Stimulated activated CD8-positive, alpha-beta memory T cell treated with anti-CD3 and anti-CD28 coated beads, Interleukin-12 subunit alpha, Interleukin-12 subunit beta, amount 100 ng/mL, for 1 hour (primary cell): ENCODE measurements at places on chromosomes 2 and 18.

DNA sequence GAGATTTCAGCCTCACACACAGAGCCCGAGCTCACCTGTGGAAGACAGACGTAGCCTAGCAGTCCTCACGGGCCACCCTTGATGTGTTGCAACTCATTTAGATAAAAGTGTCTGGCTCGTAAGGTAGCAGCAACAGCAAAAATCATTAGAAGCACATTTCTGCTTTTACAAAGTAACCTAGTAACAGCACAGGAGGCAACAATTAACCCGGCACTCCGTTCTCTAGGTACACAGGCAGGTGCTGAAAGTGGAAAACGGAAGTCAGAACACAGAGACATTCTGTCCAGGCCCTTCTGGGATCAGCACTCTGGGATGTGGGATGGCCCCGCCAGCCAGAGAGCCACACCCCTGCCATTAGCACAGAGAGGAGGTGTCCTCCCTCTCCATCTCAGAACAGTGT lies 99.3 kb downstream of the KLHL29 start:
- no peak for DNase-seq

DNA sequence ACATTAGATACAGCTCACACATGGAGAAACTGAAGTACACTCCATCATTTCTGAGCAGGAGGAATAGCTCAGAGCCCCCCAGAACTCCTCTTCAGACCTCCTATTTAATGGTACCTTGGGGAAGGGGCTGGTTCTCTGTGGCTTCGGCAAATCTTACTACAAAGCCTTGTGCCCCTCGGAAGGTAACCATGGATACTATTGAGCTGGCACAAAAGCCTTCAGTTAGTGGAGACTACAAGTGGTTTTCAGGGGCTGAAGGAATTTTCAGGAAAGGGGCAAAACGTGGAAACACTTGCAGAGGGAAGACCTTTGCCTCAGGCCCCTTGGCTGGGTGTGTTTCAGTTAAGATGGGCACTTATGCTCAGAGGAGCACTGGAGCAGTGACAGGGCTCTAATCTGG lies 1.1 kb upstream of the FAM237A start:
- no peak for DNase-seq

GRCh38 chr2:144354953-144355352 lies 165.0 kb downstream of the ZEB2 start:
- no peak for DNase-seq

- DNase-seq = peak; percentile 20
These were observed 66.7 kb downstream of the PTPN4 start for GRCh38 chr2:119826370-119826961.

GRCh38 chr18:46243095-46243494 lies 138.9 kb downstream of the HAUS1 start:
- no peak for DNase-seq

DNA sequence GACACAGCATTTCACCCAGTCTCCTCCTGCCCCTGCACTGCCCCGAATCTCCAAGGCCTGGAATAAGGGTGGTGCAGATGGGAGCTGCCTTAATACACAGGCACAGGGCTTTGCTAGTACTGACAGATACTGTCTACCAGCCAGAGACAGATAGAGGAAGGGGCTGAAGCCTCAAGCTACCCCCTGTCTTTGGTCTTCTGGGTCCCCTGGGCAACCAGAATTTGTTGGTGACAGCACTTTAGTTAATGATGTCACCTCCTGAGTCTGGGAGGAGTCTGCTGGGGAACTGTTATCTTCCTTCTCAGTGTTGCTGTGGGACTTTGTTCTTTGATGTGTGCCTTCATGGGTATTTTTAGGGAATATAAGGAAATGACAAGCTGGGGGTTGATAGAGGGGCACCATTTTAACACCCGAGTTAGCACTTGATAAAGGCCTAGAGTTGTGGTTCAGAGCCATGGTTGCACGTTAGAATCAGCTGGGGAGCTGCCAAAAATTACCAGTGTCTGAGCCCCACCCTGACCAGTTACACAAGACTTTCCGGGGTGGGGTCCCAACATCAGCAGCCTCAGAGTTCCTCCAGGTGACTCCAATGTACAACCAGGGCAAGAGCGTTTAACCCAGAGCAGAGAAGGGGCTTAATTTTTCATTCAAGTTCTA lies 136.8 kb downstream of the SMAD7 start:
- DNase-seq = no peak

- DNase-seq = no peak
These were observed 80.2 kb upstream of the PHLPP1 start for GRCh38 chr18:62634979-62635630.

GRCh38 chr2:105609746-105610402 lies 134.8 kb upstream of the NCK2 start:
- no peak for DNase-seq

- no peak for DNase-seq
These were observed 110.9 kb downstream of the LYPD6 start for GRCh38 chr2:149441255-149441654.

GRCh38 chr2:238667008-238667407 lies 180.9 kb upstream of the TWIST2 start:
- no peak for DNase-seq

GRCh38 chr2:119013671-119014070 lies 71.7 kb downstream of the MARCO start:
- DNase-seq = no peak

DNA sequence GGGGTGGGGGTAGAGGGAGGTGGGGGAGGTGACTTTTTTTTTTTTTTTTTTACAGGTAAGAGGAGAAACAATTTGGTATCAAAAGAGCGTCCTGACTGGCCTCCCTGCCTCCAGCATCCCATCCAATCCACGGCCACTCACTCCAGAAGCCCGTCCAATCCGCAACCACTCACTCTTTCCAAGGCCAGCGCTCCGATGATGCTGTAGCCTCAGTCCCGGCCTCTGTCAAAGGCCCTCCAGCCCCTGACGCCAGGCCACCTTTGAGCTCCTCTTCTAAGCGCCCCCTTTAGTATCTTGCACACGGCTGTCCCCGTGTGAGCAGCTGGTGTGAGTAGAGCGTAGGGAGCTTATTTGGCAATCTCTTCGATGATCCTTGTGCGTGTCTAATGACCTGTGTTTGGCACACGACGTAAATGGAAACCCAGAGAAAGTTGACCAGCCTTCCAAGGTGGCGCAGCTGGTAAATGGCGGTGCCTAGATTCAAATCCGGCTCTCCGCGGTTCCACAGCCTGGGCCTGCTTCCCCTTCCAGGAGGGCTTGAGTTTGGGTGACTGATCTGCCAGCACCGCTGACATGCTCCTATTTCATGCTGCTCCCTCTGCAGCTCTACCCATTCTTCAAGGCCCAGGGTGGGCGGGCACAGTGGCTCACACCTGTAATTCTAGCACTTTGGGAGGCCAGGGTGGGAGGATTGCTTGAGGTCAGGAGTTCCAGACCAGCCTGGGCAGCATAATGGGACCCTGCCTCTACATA lies 23.8 kb upstream of the PXDN start:
- DNase-seq = no peak

DNA sequence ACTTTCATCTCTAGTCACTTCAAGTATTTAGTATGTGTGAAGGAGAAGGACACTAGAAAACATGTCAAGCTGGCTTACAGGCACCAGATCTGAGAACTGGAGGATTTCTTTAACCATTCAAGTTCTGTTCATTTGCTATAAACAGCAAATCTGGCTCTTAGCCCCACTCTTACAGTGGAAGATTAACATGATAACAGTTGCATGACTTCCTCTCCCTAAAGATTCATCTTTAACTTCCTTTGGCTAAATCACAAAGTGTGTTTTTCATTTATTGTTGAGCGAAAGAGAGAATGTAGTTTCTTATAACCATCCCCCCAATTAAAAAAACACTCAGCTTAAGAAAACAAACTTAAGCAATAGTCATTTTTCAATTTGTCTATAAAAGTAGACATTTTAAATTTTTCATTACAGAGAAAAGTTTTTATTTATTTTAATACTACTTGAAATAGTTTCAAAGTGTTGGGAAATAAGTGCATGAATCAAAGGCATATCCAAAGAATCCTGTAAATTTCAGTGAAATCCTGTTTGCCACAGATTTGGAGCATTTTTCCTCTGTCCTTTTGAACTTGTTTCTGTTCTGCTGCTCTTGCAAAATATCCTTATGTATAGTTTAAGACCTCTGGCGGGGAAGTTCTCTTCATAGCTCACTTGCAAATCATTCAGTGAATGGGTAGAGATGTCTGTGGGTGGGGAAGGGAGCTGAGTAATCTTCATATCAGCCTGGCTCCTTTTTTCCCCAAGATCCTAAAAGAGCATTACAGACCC lies 241.0 kb upstream of the RBBP8 start:
- DNase-seq = no peak

- no peak for DNase-seq
These were observed 209.6 kb upstream of the SLC39A10 start for GRCh38 chr2:195447323-195447975.

GRCh38 chr18:36095936-36096519 lies 28.7 kb upstream of the RPRD1A start:
- no peak for DNase-seq

DNA sequence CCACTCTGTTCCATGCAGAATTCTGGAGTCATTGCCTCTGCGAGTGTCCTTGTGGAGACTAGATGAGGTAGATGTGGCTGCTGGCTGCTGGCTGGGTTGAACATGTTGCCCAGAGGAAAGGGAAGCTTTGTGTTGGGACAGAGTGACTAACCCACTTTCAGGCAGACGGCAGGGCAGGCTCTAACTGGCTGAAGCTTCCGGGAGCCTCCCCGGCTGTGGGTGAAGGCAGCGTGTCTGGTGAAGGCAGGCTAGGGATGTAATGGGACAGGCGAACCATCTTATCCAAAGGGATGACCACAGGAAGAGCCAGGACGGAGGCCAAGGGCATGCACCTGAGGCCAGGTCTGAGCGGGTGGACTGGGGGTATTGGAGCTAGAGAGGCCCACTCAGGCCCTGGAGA lies 16.0 kb downstream of the ASPRV1 start:
- no peak for DNase-seq

- no peak for DNase-seq
These were observed 637.5 kb downstream of the MBD2 start for GRCh38 chr18:53586923-53587322.

- no peak for DNase-seq
These were observed 2.0 kb upstream of the HK2 start for GRCh38 chr2:74831693-74832530.

GRCh38 chr2:156826341-156826933 lies 390.3 kb downstream of the GPD2 start:
- DNase-seq = no peak

DNA sequence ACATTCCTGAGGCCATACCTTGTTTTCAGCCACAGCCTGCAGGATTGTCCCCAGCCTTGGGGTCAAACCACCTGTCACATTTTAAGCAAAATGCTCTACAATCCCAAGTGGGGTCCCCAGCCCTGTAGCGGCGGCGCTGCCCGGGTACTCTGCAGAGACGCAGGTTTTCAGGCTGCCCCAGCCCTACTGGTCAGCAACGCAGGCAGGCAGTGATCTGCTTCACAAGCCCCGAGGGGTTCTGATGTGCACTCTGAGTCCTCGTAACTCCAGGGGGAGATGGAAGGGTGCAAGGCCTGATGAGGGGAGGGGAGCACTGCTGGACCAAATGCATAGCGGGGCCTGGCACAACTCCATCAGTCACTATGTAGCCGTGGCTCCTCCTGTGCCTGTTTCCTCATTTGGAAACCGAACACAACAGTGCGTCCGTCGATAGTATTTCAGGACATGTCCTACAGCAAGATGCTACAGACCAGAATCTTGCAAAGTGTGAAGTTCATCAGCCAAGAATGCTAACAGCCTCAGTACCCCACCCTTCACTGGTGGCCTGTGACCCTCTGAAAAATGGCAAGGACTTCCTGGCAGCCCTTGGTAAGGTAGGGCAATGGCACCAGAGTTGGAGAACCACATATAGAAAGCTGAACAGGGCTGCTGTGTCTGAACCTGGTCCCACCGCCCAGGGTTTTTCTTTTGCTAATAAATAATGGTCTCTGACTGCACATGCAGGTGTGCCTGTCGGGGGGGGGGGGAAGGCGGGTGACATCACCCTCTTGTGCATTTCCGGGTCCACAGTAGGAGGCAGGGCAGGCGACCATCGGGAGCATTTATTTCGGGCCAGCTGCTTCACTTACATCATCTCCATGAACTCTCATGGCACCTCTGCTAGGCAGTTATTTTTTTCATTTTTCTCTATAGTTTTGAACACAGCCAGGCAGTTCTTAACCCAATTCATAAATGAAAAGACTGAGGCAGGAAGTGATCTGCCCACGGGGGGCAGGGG lies 50.6 kb upstream of the TFCP2L1 start:
- DNase-seq = no peak

DNA sequence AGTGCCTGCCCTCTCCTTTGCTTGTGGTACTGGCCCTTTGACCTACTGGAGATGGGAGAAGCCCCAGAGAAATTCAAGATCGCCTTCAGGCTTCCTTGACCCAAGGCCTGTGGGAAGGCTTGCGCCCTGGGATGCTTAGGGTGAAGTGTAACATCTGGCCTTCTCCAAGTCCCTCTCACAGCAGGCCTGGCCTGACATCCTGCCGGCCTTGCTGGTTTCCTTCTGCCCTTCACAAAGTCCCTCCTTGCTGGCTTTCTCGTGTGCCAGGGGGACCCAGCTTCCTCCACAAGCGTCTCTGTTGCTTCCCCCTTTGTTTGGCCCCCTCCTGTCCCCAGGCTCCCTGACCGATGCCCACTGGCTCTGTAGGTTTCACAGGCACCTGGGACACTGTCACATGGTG lies 26.4 kb downstream of the TCF7L1 start:
- DNase-seq = no peak

GRCh38 chr2:10267551-10268465 lies 34.9 kb upstream of the HPCAL1 start:
- no peak for DNase-seq
